NCI-H526 treated with DMSO at 0.1 percent for 48 hours (cell line): ENCODE measurements at places on chromosomes 2 and 18.

GRCh38 chr2:134361648-134362047 is 107.8 kb downstream of the MGAT5 start:
- DNase-seq, result no peak

- DNase-seq, result no peak
Measured at GRCh38 chr2:197613509-197613987, 61.8 kb downstream of the RFTN2 start.

- DNase-seq, result no peak
Measured at GRCh38 chr18:37253394-37254235, 312.0 kb downstream of the CELF4 start.

GRCh38 chr18:48905513-48905912 is 45.3 kb downstream of the SMAD7 start:
- DNase-seq, result no peak

DNA sequence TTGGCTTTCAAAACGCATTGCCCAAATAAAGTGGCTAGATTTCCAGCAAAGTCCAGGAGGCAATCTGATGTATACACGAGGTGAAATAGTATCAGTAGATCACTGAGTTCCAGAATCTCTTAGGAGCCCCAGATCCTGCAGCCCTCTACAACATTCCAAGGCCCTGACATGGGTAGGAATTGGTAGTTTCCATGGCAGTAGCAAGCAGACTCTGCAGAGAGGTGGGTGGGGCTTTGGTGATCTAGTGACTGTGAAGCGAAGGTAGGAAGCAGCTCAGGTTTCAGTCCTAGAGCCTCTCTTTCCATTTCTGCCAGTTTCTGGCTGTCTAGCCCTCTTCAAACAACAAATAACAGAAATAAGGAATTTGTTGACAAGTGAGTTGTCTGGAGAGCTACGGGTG is 13.8 kb upstream of the SGPP2 start:
- no peak for DNase-seq

- peak; percentile 15 for DNase-seq
Measured at GRCh38 chr18:65091744-65092329, 659.0 kb upstream of the CDH7 start.
